Endothelial cell (in vitro differentiated cells): ENCODE measurements at places on chromosomes 3 and 15.
A peak's percentile ranks its signal among the peaks of the same experiment; 100 is the strongest.

GRCh38 chr3:153927107-153927506 lies 194.1 kb upstream of the ARHGEF26 start:
- DNase-seq, result no peak

DNA sequence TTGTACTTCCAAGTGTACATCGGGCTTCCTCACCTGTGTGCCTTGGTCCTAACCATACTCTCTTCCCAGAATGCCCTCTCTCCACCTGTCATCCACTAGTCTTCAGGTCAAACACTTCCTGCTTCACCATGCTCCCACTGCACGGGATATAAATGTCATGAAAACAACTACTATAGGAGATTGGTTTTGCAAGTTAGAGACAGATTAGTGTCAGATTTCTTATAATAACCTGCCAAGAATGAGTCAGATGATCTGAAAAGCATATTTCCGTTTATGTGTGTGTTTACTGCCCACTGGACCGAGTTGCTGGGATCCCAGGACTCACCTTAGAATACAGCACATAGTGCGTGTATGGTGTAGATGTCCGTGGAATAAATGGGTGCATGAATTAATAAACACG lies 21.4 kb downstream of the PLA1A start:
- no peak for DNase-seq

- DNase-seq, result peak; percentile 7
These were observed 3.0 kb downstream of the PLA1A start for GRCh38 chr3:119600732-119601131.

DNA sequence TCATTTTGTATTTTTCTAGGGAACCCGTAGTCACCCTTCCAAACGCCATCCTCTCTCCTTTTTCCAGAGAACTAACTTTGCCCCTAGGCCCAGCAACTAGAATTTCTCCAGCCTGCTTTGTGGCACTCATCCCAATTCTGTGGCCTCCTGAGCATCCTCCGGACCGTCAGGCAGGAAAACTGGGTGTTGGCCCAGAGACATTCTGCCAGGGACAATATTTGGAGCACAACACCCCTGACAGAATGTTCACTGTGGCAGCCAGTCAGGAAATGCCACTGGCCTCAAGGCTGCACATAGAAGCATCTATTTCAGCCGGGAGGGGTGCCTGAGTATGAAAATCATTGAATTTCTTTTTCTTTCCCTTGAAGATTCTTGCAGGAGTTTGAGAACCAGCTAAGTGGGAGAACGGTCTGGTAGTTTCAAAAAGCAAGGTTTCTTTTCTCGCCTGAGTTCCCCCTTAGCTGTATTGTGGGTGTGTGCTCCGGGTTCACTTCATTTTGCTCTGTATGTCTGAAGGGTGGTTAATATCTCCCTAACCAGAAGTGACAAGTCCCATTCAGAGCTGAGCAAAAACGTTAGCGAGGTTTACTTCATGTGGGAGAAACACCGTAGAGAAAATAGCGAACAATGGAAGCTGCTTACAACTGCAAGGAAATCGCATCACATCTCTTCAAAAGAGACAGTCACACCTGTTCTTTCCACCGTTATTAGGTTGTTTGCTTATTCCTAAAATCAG lies 108.1 kb upstream of the TPM1 start:
- DNase-seq, result no peak

- no peak for DNase-seq
These were observed 40.7 kb upstream of the LMCD1 start for GRCh38 chr3:8460815-8461456.

GRCh38 chr3:2526926-2527325 lies 428.3 kb downstream of the CNTN4 start:
- DNase-seq, result no peak

DNA sequence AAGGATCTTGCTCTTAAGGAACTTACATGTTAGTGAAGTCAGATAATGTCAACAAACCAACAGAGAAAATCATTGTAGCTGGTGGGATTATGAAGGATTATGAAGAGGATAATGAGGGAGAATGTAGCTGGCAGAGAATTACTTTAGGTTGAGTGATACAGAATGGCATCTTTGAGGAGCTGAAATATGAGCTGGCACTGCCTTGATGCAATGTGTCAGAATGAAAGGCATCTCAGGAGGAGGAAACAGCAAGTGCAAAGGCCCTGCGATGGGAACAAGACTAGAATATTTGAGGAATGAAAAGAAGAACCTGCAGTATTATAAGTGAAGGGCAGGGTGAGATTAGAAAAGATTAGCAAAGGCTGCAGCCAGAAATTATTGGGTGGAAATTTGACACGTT lies 237.2 kb upstream of the ADAMTS9 start:
- DNase-seq, result no peak

DNA sequence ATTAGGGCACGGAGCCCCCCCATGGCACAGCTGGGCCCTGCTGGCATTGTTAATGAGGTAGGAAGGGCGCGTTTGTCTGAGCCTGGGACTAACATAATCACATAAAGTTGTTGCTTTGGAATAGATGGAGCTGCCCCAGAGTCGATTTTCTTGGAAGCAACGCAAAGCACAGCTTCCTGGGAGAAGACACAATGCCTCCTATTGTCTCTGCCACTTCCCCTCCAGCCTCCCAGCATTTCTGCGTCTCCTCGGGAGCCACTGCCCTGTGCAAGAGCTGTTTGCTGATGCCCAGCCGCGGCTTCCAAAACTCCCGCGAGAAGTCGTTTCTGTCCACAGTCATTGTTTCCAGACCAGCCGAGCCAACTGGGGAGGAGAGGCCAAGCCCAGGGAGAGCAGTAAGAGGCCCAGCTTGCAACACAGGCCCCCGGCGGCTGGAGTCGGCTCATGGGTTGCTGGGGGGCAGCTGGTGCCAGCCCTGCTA lies 18.1 kb upstream of the ALDH1A3 start:
- DNase-seq, result no peak

DNA sequence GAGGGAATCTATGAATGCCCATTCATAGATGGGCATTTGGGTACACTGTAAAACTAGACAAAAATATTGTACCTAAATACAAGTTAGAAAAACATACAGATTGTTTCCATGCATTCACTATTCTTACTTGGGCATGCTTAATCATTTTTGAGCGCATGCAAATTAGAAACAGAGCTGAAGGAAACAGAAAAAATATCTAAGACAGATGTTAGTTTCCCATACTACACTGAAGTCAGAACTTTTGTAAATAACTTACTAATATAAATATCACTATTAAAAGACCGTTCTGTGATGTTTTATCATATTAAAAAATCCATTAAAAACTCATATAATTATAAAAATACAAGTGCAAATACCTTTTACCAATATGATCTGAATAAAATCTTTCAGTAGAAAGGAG lies 58.7 kb downstream of the GOLIM4 start:
- no peak for DNase-seq

DNA sequence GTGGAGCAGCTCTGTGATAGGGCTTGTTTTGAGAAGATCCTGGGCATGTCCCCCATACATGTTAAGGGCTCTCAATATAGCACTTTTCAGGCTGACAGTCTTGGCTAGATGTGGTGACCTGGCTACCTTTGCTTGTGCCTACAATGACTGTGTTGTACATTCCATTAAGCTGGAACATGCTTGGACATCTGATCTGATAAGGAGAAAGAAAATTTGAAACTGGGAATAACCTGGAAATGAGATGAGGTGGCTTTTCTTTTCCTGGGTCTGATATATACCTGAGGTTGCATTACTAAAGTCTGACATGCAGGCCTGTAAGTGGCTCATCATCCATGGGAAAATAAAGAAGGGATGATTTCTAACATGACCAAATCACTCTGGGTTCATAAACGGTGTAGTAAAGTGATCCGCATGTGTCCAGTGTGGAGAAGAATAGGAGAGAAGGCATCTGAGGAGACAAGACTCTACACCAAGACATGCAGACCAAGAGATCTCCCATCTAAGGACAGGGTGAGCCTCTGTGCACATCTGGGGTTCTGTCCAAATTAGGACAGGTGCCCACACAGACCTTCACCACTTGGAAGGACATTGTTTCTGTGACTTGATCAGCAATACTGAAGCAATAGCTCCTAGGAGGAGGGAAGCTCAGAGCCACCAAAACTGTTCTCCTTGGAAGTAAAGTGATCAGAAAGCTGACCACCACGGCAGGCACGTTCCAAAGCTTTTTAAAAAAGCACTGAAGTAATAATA lies 62.0 kb downstream of the KLHL6 start:
- DNase-seq, result no peak

GRCh38 chr15:67613211-67613610 lies 70.7 kb downstream of the MAP2K5 start:
- DNase-seq, result no peak
